Skeletal muscle cell (primary cell): ENCODE measurements at places on chromosomes 12 and 14.
A peak's percentile ranks its signal among the peaks of the same experiment; 100 is the strongest.

GRCh38 chr12:89706986-89707702, 1.5 kb downstream of the ATP2B1 start:
- DNase-seq: no peak

DNA sequence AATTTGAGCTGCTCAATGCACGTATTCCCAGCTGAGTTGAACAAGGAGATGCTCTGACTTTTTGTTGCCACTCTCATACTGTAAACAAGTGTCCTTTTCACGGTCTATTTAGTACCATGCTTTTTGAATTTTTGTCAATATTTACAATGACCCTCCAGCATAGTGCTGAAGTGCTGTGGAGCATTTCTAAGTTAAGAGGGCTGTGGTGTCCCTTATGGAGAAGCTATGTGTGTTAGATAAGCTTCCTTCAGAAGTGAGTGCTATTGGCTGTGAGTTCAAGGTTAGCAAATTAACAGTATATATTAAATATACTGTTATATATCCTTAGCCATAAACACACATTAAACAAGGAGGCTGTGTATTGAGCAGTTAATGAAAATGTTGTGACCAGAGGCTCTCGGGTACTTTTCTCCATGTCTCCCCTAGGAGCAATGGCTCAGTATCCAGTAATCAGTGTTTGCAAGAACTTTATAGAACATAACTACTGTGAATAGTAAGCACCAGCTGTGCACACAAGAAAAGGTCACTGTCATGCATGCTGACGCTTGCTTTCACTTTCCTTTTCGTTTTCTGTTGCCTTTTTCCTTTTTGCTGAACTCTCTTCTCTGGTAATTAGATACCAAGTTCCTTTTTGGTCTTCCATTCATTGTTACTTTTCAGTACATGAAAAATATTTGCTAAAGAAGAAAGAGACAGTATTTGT, 187.2 kb upstream of the NEDD1 start:
- no peak for DNase-seq

GRCh38 chr12:118042091-118042490, 18.9 kb downstream of the WSB2 start:
- DNase-seq: no peak

- DNase-seq: no peak
Measured at GRCh38 chr12:4806439-4807115, 86.4 kb downstream of the GALNT8 start.

DNA sequence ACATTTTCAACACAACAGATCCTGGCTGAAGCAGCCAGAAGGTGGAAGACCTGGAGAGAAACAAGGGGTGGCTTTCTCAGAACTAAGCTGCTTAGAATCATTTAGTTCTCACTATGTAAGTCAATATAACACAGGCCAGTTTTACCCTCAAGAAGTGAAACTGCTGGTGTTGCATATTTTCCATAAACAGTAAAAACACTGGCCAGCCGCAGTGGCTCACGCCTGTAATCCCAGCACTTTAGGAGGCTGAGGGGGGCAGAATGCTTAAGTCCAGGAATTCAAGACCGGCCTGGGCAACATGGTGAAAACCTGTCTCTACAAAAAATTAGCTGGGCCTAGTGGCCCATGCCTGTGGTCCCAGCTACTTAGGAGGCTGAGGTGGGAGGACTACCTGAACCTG, 11.6 kb downstream of the STX2 start:
- DNase-seq: no peak

- no peak for DNase-seq
Measured at GRCh38 chr12:20805921-20806320, 4.6 kb upstream of the SLCO1B3 start.

- DNase-seq: peak; percentile 30
Measured at GRCh38 chr12:53431187-53431586, 7.5 kb downstream of the AMHR2 start.

DNA sequence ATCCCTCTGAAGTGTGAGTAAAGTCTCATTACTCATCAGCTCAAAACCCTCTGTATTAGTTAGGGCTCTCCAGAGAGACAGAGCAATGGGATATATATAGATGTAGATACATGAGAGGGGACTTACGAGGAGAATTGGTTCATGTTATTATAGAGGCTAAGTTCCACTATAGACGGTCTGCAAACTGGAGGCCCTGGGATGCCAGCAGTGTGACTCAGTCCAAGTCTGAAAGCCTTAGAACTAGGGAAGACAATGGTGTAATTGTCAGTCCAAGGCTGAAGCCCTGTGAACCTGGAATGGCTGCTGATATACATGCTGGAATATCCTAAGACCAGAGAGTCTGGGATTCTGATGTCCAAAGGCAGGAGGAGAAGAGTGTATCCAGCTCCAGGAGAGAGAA, 57.3 kb upstream of the CEP83 start:
- peak; percentile 14 for DNase-seq

DNA sequence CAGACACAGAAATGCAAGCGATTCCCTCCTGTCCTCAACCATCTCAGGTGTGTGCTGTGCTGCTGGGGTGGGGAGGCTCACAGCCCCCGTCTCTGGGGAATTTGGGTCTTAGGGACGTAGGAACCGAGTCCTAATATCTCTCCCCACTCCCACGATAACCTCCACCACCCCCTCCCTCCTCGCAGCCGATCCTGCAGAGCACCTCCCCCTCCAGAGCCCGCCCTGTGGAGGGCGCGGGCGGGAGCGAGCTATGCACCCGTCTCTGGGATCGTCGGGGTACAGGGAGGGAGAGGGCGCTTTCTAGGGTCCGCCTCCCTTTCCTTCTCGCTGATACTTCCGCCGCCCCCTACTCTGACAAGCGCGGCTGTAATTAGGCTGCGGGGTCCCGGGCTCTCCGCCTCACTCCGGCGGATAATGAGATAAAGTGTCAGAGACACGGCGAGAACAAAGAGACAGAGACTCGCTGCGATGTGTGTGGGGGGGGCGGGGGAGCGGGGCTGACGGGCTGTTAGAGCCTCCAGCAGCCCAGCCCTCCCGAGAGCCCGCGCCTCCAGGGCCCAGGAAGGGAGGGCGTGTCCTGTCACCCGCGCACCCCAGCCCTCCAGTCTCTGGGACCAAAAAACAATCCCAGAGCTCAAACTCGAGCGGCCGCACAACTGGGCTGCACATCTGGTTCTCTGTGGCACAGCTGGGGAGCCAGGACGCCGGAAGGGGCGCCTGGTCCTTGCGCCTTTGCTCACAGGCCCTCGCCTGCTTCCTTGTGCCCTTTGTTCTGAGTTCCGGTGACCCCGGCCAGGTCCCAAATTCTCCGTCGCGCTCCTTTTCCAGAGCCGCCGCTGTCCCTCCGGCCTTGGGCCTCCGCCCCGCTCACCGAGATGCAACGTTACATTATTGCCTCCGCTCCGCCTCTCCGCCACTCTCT, 8.7 kb downstream of the SHMT2 start:
- no peak for DNase-seq

DNA sequence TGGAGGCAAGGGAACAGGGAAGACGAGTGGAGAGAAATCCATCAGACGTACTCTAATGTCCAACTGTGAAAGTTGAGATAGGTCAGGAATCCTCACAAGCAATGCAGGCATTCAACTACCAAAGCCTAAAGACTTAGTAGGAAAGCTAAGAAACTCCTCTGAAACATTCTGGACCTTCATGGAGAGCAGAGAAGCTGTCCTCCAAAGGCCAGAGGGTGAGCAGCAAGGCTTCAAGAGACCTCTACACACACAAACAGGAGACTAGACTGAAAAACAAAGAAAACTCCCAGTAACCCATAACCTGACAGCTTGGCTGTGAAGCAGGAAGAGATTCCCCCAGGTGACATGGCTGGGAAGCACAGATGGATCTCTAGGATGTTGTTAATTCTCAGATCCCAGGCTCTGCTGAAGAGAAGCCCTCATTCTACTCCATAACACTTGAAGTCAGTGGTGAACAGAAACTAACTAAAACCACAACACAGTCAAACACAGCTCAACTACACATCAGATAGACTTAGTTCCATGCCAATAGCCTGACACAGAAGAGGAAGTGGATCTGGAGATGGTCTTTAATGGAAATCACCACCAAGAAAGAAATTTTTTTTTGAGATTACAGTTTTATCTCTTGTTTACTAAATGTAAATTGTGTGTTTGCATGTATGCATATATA, 23.2 kb upstream of the LYZ start:
- DNase-seq: no peak

DNA sequence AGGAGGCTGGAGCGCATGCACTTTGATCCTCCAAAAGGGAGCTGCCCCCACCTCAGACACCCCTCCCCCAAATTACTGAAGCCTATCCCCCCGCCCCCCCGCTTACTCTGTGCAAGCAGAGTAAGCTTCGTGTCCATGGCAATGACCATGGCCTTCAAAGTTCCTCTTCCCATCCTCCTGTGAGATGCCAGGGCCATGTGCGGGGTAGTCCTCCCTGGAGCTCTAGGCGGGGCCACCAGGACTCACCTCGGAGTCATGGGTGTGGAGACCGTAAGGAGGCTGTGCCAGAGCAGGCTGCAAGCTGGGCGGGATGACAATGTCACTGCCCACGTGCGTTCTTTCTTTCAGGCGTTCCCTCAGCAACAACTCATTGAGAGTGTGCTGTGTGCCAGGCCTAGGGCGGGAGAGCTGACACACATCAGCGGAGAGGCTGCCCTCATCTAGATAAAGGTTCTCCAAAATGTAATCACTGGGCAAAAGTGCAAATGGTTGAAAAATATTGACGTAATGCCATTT, 66.8 kb downstream of the C14orf132 start:
- no peak for DNase-seq

GRCh38 chr14:67583711-67584644, 16.1 kb downstream of the PIGH start:
- DNase-seq: peak; percentile 5

- no peak for DNase-seq
Measured at GRCh38 chr14:67973436-67973835, 153.9 kb downstream of the RAD51B start.

GRCh38 chr14:69387311-69387710, 10.8 kb downstream of the ERH start:
- DNase-seq: no peak

- peak; percentile 66 for DNase-seq
Measured at GRCh38 chr14:23306412-23307145, at the start of gene BCL2L2. BCL2L2 (plus strand) TSS chr14:23306833; CDS start chr14:23307768, 935 bp downstream.

DNA sequence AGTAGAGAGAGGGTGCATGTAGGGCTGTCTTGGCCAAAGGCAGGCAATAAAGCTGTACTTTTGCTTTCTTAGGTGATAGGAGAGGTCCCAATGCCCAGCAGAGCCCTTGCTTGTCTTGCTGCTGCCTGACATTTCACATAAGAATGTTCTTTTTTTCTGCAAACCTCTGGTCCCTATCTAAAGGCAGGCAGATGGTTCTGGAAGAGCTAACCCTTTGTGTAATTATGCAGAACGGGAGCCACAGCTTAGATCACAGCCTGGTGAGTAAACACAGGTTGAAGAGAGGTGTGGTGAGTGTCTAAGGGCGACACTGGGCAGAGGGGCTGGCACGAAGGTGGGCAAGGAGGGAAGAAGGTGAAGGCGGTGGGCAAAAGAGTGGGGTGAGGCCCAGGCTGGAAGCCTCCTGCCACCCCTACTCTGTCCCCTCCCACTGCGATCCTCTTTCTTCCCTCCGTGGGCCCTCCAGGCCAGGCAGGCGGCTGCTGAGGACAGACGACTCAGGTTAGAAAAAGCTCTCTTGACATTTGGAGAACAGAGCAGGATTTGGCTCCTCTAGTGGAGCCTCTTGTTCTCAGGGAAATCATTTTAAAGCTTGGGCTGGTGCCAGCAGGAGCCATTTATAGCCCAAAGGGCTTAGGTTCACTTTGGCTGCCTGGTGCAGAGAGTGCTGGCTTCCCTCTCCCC, 42.8 kb downstream of the PRMT8 start:
- no peak for DNase-seq

GRCh38 chr14:60723116-60723906, 840 bp downstream of the SIX4 start:
- peak; percentile 22 for DNase-seq

- DNase-seq: no peak
Measured at GRCh38 chr12:79688376-79689060, 2.2 kb downstream of the PAWR start.

DNA sequence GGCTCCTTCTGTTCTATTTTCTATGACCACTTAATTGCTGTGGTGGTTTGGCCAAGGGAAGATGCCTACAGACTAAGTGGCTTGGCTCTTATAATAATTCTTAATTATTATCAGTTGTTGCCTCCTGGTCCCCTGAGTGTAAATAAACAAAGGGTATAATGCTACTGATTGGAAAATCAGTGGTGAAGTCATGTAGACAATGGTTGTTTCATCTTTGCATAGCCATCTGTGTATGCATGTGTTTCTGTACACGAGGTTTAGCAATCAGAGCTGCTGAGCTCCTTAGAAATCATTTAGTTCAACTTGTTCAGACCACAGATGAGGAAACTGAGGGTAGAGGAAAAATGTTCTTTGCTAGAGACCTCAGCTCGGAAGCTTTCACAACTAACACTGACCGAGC, 152.2 kb downstream of the STXBP6 start:
- DNase-seq: no peak

DNA sequence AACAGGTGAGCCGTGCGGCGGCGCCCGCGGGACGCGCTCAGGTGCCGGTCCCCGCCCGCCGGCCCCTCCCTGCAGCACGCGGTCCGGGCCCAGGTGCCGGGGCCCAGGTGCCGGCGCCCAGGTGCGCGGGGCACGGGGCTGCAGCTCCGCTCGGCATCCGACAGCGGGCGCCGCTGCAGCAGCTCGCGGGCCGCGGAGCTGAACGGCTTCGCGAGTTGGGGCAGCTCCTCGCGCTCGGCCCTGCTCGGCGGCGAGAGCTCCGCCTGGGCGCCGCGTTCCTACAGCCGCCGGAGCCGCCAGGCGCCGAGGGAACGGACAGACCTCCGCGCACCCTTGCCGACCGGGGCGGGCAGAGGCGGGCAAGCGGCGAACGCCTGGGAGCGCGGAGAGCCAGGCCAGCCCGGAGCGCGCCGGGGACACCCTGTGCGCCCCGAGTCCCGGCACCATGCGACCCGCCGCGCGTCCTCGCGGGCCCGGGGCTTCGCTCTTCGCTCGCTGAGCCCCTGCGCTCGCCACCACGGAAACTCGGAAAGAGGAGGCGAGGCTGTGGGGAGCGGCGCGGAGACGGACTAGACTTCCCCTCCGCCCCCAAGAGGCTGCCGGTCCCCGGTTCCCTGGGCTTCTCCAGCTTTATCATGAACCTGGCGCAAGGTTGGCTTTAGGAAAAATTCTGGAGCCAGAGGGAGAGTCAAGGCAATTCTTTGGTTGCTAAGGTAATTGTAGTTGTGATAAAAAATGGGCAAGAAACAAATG, at the start of gene RGS6:
Gene RGS6 (plus strand): TSS at position 201 of the 753 bp plus-strand sequence.
- no peak for DNase-seq

- DNase-seq: no peak
Measured at GRCh38 chr12:57614178-57614947, 3.1 kb downstream of the ARHGEF25 start.

GRCh38 chr14:55746558-55746957, 166.6 kb downstream of the KTN1 start:
- no peak for DNase-seq

GRCh38 chr12:50151047-50151687, 16.0 kb downstream of the CERS5 start:
- DNase-seq: no peak

GRCh38 chr12:70772836-70773235, 135.6 kb upstream of the PTPRB start:
- DNase-seq: peak; percentile 3
